ENCODE measurements at places on chromosomes 12 and 14.

DNA sequence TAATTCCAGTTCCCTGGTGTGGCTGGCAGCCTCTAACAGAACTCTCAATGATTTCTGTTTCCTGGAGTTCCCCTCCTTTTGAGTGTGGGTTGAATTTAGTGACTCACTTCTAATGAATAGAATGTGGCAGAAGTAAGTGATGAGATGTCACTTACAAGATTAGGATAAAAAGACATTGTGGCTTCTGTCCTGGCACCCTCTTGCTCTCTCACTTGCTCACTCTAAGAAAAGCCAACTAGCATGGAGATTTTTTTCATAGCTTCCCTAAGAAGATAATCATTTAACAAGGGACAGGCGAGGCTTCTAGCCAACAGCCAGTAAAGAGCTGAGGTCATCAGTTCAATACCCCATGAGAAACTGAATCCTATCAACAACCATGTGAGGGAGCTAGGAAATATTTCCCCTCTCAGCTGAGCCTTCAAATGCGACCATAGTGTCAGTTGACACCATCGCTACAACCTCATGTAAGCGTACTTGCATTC, 156.7 kb downstream of the TMTC3 start:
- peak; percentile 27 for DNase-seq

- no peak for DNase-seq
These were observed 132.1 kb downstream of the DYRK2 start for GRCh38 chr12:67780580-67781084.

GRCh38 chr12:117141097-117141898, 42.1 kb upstream of the TESC start:
- DNase-seq = no peak

DNA sequence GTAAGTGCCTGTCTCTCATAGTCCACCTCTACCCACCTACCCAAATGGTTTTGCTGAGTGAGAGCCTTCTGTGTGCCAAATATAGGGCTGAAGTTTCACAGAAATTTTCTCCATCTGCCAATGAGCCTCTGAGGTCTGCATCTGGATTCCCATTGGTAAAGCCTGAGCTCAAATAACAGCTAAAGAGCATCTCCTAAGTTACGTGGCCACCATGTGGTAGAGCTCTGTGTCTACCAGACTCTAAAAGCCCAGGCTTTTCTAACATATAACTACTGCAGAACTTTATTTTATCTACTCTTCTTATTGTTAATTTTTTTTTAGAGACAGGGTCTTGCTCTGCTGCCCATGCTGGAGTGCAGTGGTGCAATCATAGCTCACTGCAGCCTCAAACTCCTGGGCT, 16.0 kb downstream of the AMDHD1 start:
- no peak for DNase-seq

DNA sequence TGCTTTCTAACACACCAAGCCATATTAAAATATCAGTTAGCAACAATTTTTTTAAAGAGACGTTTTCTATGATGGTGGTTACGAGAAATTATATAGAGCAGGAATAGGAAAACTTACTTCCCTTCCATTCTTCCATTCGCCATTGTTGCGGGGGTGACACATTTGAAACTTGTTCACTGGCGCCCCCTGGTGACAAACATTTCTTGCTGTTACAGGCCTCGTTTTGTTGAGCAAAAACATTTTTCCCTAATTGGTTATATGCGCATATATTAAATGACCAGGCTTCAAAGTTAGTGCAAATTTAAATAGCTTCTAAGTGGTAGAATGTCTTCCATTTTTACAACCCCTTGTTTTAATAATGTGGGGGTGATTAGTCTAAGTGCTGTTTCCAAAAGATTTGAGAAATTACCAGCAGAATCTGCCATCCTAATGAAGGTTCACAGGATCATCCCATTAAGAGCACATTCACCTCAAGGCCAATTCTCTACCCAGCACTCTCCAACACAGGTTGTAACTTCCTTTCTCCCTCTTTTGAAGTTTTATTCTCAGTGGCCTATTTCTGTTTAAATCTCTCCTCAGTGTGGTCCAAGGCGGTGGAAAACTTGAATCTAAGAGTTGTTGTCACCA, 1124.7 kb downstream of the FLRT2 start:
- DNase-seq = peak; percentile 35

DNA sequence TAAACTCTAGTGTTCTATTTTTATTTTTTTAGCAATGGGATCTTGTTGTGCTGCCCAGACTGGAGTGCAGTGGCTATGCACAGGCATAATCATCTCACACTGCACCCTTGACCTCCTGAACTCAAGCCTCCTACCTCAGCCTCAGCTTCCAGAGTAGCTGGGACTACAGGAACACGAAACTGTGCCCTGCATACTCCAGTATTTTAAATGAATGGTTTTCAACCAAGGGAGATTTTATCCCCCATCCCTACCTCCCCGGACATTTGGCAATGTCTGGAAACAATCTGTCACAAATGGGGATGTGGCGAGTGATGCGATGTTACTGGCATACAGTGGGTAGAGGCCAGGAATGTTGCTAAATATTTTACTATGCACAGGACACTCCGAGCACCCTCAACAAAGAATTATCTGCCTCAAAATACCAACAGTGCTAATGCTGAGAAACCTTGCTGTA, 2.1 kb downstream of the CBX5 start:
- DNase-seq = no peak

GRCh38 chr12:39103552-39104165, 198.3 kb upstream of the CPNE8 start:
- DNase-seq = peak; percentile 30

GRCh38 chr14:22303589-22304195, 285.3 kb downstream of the DAD1 start:
- DNase-seq = no peak

DNA sequence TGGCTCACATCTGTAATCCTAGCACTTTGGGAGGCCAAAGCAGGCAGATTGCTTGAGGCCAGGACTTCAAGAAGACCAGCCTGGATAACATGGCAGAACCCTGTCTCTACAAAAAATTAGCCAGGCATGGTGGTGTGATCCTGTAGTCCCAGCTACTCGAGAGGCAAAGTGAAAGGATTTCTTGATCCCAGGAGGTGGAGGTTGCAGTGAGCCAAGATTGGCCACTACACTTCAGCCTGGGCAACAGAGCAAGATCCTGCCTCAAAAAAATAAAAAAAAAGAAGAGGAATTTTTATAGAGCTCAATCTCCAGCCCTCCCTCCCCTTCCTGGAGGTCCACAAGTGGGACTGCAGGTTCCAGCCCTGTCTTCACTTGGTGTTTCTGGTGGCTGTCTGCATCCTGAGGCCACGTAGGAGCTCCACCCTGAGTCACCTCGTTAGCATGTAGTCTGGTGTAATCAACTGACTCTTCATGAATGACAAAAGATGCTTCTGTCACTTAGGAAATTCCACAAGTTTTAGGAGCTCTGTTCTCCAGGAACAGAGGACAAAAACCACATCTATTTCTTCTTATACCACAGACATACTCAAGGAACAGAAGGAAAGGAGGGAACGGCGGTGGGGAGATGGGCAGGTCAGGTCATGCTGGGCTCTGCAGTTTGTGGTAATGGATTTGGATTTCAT, 16.2 kb downstream of the CCDC62 start:
- DNase-seq = no peak

DNA sequence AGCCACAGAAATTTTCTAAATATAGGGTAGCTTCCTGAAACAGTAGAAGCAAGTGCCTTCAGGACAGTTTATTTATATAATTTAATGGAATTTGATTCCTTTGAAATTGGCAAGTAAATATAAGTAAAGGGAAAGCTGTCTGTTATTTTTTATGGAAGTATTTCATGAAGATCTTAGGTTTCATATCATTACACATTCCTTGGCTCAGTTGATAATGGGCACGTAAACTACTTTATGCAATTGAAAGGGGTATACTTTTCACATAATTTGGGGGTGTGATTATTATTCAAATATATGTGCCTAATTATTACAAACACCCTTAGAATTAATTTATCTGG, 71.1 kb upstream of the RAP1B start:
- DNase-seq = no peak

GRCh38 chr14:72755766-72756165, 138.1 kb downstream of the DPF3 start:
- DNase-seq = no peak

- DNase-seq = no peak
These were observed 11.3 kb downstream of the NOS1 start for GRCh38 chr12:117350140-117350539.

DNA sequence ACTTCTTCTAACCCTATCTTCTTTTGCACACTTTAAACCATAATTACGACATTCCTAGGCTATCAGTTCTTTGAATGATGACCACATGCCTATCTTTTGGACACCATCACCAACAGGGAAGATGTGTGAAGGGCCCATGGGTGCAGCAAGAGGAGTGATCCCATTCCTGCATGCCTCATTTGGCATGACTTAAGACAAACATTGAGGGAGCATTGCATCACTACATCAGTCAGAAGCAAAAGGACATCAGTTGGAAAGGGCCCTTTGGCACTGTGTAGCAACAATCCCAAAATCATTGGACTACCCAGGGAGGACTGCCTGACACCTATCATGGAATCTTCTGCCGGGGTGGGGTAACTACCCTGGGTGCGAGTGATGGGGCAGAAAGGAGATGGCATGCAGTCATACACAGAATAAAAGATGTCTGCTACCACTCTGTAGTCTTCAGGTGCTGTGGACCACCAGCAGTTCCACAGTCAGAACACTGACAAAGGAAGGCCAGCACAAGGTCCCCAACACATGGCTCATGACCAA, 10.7 kb upstream of the TMBIM6 start:
- no peak for DNase-seq

- no peak for DNase-seq
These were observed 374.4 kb downstream of the BCAT1 start for GRCh38 chr12:24574538-24574937.

DNA sequence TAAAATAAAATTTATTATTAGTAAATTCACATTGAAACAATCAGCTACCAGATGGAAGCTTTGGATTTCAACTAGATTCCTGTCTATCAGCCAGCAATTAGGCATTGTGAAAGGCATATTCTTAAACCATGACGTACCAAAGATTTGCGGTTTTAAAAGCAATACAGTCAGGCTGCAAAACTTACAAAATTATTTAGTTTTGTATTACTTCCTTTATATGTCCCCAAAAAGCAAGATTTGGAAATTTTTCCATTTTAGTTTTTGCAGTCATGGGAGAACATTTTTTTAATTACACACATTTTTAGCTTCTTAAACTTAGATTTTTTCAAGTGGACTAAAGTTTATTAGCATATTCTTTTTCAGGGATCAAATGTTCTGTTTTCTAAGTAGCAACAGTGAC, 225.0 kb upstream of the KITLG start:
- DNase-seq = no peak

DNA sequence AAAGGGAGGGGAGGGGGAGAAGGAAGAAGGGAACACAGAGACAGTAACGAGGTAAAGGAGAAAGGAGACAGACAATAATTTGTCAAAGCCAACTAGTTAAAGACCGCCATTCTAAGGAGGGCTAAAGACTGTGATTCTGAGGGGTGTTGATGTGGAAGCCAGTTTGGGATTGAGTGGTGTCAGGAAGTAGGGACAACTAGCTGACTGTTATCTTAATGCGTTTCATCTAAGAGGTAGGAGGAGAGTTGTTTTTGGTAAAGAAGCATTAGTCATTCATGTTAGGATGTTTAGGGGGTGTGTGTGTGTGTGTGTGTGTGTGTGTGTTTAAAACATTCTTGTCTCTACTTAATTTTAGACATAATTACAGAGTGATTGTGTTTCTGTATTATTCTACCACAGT, 95.0 kb downstream of the INSM2 start:
- no peak for DNase-seq

GRCh38 chr12:1872448-1872847, 46.0 kb downstream of the CACNA2D4 start:
- DNase-seq = no peak

- DNase-seq = no peak
These were observed 15.1 kb upstream of the TEX22 start for GRCh38 chr14:105383083-105383730.

GRCh38 chr12:108629824-108630476, 3.7 kb downstream of the SELPLG start:
- peak; percentile 78 for DNase-seq

DNA sequence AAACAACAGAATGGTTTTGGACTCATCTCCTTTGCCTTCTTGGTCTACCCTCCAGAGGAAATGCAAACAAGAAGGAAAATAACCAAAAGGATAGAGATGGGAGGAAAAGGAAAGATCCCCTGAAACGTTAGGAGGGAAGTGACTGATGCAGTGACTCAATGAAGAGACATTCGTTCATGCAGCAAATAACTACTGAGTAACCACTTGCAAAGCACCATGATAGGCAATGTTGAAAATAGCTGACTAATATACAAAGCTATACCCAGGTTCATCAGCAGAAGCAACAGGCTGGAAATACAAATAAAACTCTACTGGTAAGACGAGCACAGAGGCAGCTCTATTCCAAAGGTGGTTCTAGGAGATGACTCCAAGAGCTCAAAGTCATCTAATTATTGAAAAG, 41.8 kb downstream of the R3HDM2 start:
- DNase-seq = no peak

DNA sequence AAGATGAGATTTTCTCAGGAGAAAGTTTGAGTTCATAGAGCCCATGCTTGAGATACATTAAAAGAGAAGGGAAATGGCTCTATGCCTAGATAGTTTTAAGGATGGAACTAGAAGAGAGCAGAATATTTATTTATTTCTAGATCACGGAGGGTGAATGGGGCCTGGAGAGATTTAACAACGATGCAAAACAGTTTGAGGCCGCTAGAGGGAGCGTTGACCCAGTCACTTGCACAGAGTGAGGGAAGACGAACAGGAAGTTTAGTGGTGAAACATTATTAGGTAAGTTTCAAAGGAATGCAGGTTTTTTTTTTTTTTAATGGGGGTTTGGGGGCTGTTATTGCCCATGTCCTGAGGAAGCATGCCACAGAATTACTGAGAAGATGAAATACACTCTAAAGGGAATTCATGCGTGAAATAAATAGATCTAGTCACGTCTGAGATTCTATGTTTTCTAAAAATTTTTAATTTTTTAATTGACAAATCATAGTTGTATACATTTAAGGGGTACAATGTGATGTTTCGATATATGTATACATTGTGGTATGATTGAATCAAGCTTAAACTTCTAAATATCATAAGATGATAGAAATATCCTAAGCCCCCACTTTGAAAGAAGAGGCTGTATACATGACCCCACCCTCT, 14.8 kb upstream of the PPP1R1A start:
- DNase-seq = peak; percentile 64

DNA sequence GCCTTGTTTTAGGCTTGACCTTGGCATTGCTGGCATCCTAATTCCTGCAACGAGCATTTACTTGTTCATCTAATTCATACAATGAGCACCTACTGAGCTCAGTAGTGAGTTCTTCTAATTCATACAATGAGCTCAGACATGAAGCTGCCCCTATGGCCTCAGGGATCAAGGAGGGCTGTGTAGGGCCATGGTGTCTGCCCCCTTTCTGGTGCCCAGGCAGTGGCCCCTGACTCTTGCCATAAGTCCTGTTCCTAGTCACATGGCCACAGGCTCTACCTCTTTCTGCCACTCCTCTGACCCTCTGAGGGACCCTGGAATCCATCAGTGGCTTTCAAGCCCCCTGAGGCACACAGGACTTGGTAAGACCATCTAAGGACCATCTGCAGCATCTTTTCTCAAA, 148.8 kb downstream of the ZFP36L1 start:
- DNase-seq = no peak

GRCh38 chr12:5945071-5946008, at the start of gene ANO2:
ANO2 (minus strand) TSS chr12:5945259; CDS start chr12:5945217, 42 bp downstream.
- no peak for DNase-seq

- DNase-seq = no peak
These were observed 65.1 kb upstream of the FAM222A start for GRCh38 chr12:109648521-109648920.

Measured in activated T-cell treated with anti-CD3 and anti-CD28 coated beads, Interleukin-2, amount 50 U/mL, for 72 hours (primary cell).